Lower lobe of right lung (tissue), 2 donors: ENCODE measurements at places on chromosomes 6 and 20. TPM values are rescaled to one million over a fixed set of nuclear protein-coding genes. Genes with fewer than 3 reads are reported as not detected.

DNA sequence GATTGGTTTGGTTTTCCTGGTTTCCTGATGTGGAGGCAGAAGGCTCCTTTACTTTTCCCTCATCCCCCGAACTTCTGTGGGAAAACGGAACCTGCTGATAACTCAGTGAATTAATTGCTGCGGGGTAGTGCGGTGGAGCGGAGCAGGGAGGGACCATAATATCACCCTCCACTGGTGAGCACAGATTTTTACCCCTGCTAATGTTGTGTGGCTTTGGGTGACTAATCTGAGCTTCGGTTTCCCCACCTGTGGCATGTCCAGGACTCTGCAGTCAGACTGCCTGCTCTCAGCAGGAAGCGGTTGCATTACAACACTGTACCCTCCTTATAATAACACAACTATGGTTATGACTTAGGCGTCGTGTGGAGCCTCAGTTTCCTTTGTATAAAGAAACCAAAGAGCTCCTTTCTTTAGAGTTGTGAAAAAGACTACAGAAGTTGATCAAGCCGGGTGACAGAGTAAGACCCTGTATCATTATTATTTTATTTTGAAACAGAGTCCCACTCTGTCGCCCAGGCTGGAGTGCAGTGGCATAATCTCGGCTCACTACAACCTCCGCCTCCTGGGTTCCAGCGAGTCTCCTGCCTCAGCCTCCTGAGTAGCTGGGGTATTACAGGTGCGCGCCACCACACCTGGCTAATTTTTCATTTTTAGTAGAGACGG, 2.2 kb upstream of the ID1 start:
- H3K4me3 ChIP-seq = peak overlapping the region; percentile 8
- no peaks in the 10 kb centered on the region for H3K27me3 ChIP-seq
- H3K4me1 ChIP-seq = peaks cover 30% of the 10 kb centered on the region
- no peak for DNase-seq

- H3K27ac ChIP-seq = no peak overlapping the region
- H3K27me3 ChIP-seq = peaks cover 12% of the 10 kb centered on the region
- H3K4me1 ChIP-seq = peaks cover 20% of the 10 kb centered on the region
- DNase-seq = no peak
- H3K4me3 ChIP-seq = peak overlapping the region; percentile 51
- no peaks in the 10 kb centered on the region for H3K36me3 ChIP-seq
Measured at GRCh38 chr6:37784585-37784967, 35.0 kb upstream of the ZFAND3 start.

DNA sequence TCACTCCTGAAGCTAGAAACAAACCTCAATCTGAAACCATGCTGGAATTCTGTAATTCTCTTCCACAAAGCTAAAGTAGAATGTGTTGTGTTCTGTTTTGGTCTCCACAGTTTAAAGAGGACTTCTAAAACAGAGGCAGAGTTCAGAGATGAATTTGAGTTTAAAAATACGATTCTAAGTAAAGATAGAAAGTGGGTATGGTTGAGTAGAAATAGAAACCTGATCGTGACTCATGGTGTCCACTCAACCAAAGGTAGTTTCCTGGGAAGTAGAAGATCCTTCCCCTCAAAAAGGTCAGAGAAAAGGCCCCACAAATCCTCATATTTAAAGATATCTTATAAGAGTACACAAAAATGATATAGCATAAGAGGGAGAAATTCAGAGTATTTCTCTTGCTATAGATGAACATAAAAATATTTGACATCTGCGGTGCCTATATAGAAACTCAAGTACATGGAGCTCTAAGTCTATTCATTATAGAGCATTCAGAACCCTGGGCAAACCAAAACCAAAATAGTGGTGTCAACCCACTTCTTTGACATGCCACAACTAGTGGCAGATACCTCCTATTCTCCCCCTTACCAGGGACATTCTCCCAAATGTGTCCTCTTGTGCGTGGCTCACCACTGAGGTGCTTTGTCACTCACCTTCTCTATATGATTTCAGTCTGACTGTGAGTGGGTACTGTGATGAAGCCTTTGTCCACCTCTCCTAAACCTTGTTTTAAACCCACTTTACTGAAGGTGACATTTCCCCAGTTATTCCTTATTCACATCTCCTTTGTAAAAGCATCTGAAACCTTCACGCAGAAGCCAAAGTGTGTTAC, 84.5 kb downstream of the PLCB1 start:
- H3K36me3 ChIP-seq = no peaks in the 10 kb centered on the region
- H3K27me3 ChIP-seq = no peaks in the 10 kb centered on the region
- no peak overlapping the region for H3K27ac ChIP-seq
- no peak for DNase-seq
- peaks cover 3% of the 10 kb centered on the region for H3K4me1 ChIP-seq

DNA sequence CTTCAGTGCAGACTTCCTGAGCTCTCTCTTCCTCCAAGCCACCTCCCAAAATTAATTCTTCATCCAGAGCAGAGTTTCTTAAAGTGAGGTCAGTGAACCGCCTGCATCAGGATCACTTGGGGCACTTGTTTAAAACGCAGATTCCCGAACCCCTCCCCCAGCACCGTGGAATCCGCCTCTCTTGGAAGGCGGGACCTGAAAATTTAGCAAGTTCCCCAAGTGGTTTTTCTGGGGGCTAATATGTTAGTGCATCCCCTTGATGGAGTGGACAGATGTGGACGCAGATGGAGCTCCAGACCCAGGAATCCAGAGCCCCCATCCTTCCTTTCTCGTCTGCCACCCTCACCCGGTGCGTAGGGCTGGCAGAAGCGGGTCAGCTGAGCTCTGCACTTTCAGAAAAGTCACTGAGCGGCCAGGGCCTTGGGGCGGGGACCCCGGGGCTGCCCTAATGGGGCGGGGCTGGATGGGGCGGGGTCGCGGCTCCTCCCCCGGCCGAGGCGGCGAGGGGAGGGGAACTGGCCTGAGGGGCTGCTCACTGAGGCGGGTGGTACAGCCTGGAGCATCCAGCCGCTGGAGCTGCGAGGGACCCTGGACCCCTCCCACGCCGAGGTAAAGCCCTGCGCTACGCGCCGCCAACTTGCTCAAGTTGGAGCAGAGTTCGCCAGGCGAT, at the start of the genes DEFB124 and REM1:
DEFB124 (minus strand) TSS at position 370 of the 670 bp plus-strand sequence. CDS start 2,114 bp downstream, outside the sequence.
REM1 (plus strand) TSS at position 531 of the 670 bp plus-strand sequence. CDS start 1,158 bp downstream, outside the sequence.
- H3K4me3 ChIP-seq = peak within 1 kb of the TSS; percentile 51
- no peaks in the 10 kb centered on the region for H3K36me3 ChIP-seq
- H3K27ac ChIP-seq = peak within 1 kb of the TSS; percentile 47
- peak; percentile 50 for DNase-seq
- H3K4me1 ChIP-seq = peaks cover 12% of the 10 kb centered on the region

Gene SYCP2L
- 1.0 TPM for total RNA-seq

DNA sequence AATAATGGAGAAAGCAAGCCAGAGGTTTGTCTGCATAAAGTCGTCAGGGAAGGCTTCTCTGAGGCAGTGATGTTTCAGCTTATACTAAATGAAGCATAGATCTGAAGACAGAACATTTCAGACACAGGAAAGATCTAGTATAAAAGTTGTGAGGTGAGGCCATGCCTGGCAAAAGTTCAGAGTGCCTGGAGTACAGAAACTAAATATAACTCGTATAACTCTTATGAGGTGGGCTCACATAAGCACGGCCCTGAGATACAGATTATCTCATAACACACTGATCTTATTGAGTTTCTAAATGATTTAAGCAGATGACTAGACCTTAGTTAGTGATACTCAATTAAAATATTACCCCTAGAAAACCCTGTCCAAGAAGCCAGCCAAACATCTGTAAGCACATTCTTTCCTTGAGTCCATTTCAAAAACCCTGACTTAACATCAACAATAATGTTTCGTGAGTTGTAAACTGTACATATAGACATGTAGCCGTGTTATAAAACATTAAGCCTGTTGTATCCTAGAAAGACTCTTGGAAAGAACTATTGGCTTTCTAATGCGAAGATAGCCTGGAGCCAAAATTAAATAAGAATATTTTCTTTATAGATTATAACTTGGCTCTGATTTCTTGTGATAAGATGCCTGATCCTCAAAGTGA, 667.6 kb downstream of the TENT5A start:
- no peak overlapping the region for H3K27ac ChIP-seq
- no peaks in the 10 kb centered on the region for H3K4me1 ChIP-seq
- DNase-seq = no peak
- H3K27me3 ChIP-seq = no peaks in the 10 kb centered on the region
- no peaks in the 10 kb centered on the region for H3K36me3 ChIP-seq
- H3K4me3 ChIP-seq = no peak overlapping the region

Gene MYCT1
- total RNA-seq = 18.0 TPM

Gene NT5E
- 18.0 TPM for total RNA-seq

GRCh38 chr6:165762876-165763275, 99.8 kb upstream of the PDE10A start:
- no peaks in the 10 kb centered on the region for H3K36me3 ChIP-seq
- H3K4me3 ChIP-seq = no peak overlapping the region
- H3K27me3 ChIP-seq = no peaks in the 10 kb centered on the region
- peaks cover 8% of the 10 kb centered on the region for H3K4me1 ChIP-seq
- no peak overlapping the region for H3K27ac ChIP-seq
- no peak for DNase-seq

DNA sequence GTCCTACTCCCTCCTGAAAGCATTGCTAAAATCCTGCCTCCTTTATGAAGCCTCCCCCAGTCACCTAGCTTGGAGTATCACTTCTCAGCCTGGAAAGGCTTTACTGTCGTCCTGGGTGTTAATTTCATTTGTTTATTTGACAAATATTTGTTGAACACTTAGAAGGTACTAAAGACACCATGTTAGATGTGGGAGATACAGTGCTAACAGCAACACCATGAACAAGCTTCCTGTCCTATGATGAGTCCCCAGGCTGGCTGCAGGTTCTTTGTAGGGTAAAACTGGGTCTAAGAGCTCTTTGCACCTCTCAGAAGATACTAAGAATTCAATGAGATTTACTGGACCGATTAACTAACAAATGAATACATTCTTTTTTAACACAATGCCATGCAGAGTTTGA, 109.2 kb upstream of the TMEM170B start:
- peak overlapping the region; percentile 84 for H3K27ac ChIP-seq
- peaks cover 93% of the 10 kb centered on the region for H3K4me1 ChIP-seq
- no peak for DNase-seq
- no peaks in the 10 kb centered on the region for H3K36me3 ChIP-seq
- H3K27me3 ChIP-seq = no peaks in the 10 kb centered on the region

- no peaks in the 10 kb centered on the region for H3K27me3 ChIP-seq
- peaks cover 16% of the 10 kb centered on the region for H3K4me1 ChIP-seq
- H3K27ac ChIP-seq = no peak overlapping the region
- no peak for DNase-seq
Measured at GRCh38 chr6:142856624-142857232, 88.2 kb downstream of the HIVEP2 start.

Gene SLC17A4
- not detected for total RNA-seq

Gene DPPA5
- not detected for total RNA-seq

Gene PNPLA1
- total RNA-seq = 0.27 TPM

DNA sequence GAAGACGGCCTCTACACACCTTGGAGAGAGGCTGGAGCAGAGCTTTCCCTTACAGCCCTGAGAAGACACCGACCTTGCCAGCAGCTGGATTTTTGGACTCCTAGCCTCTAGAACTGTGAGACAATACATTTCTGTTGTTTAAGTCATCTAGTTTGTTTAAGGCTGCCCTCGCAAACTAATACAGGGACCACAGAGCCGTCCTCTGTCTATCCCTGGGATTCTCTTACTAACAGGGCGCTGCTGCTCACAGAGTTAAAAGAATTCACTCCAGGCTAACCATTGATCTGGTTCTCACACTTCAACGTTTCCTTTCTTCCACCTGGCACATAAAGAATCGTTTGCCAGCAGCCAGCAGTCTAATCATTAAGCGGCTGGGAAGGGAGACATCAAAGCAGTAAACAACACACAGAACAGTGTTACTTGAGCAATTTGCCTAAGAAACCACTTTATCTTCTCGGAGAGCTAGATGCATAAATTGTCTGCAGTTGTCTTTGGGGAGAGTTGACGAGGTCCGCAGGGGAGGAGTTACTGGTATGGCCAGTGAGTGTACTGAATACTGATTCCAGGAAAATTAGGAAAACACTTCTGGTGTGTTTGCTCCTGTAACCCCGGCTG, 103.5 kb upstream of the AKAP12 start:
- no peak for DNase-seq
- H3K4me3 ChIP-seq = no peak overlapping the region
- H3K27me3 ChIP-seq = no peaks in the 10 kb centered on the region
- H3K27ac ChIP-seq = no peak overlapping the region
- peaks cover 2% of the 10 kb centered on the region for H3K4me1 ChIP-seq

Gene TMX4
- total RNA-seq = 35.7 TPM

- H3K27me3 ChIP-seq = no peaks in the 10 kb centered on the region
- DNase-seq = no peak
- no peak overlapping the region for H3K4me3 ChIP-seq
- H3K4me1 ChIP-seq = no peaks in the 10 kb centered on the region
- no peaks in the 10 kb centered on the region for H3K36me3 ChIP-seq
- H3K27ac ChIP-seq = no peak overlapping the region
Measured at GRCh38 chr6:105500693-105501092, 97.8 kb upstream of the PREP start.

Gene BCAS4
- total RNA-seq = 3.9 TPM

DNA sequence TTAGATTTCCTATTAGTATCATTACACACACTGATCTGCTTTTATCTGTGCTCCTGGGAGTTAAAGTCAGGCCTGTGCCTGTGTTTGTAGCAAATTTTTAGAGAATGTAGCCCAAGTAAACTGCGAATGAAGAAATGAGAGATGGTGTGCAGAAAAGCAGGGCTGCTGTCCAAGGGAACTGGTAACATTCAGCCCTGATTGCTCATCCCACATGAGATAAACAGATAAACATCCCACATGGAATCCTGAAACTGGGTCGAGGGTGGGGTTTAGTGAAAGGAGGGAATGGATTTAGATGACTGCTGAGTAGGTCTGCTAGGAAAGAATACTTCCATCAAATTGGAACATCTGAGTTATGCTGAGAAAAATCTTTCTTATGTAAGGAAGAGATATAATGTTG, 69.1 kb downstream of the GRIK2 start:
- H3K4me1 ChIP-seq = no peaks in the 10 kb centered on the region
- no peak overlapping the region for H3K4me3 ChIP-seq
- no peaks in the 10 kb centered on the region for H3K36me3 ChIP-seq
- no peak overlapping the region for H3K27ac ChIP-seq

DNA sequence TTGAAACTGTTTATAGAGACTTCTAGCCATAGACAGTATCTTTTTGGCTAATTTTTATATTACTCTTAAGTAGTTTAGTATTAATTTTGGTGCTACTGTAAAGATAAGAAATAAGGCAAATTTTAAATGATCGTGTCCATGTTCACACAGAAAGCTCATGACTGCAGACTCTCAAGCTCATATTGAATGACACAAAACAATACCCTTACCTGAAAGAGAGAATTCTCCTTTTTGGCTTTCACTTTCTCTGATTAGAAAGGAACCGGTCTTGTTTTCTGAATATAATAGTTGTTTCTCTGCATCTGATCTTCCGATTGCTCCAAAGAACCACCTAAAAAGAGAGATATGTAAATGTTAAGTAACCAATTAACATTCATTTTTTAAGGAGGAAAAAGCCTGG, 57.0 kb downstream of the FRK start:
- H3K4me3 ChIP-seq = no peak overlapping the region
- no peaks in the 10 kb centered on the region for H3K36me3 ChIP-seq
- H3K27me3 ChIP-seq = no peaks in the 10 kb centered on the region
- H3K4me1 ChIP-seq = peaks cover 3% of the 10 kb centered on the region
- no peak overlapping the region for H3K27ac ChIP-seq

GRCh38 chr6:106347219-106347618, 13.3 kb upstream of the CRYBG1 start:
- no peak overlapping the region for H3K4me3 ChIP-seq
- no peak overlapping the region for H3K27ac ChIP-seq
- H3K27me3 ChIP-seq = no peaks in the 10 kb centered on the region
- no peak for DNase-seq
